ENCODE measurements at places on chromosomes 4 and X.

DNA sequence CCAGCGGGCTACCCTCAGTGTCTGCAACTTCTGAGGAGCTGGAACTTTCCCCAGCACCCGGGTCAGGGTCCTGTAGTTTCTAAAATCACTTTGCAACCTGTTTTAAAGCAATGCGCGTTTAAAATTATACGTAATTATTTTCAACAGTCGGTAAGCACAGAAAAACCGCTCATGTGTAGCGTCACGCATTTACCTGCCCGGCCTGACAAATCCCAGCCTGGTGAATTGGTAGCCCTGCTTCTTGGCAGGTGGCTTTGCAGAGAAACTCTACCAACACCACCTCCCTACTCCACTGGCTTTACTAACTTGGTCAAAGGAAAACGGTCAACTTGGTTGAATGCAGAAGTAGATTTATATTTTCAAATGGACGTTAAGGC is 640 bp downstream of the BANK1 start:
- DNase-seq: no peak

DNA sequence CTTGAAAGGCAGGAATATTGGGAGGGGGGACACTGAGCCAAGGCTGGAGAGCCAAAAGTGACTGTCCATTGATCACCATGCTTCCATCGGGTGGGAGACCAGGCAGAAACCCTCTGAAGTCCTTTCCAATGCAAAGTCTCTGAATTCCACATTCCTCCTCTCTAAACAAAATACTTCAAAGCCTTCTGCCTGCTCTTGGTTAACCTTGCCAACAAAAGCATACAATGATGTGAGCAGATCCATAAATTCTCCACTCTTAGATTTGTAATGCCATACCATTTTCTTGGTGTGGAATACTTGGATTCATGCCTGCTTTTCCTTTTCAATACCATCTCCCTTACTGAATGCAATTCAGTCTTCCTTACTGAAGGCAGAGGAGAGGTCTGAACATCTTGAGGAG is 74.1 kb upstream of the FAM9B start:
- DNase-seq: no peak

DNA sequence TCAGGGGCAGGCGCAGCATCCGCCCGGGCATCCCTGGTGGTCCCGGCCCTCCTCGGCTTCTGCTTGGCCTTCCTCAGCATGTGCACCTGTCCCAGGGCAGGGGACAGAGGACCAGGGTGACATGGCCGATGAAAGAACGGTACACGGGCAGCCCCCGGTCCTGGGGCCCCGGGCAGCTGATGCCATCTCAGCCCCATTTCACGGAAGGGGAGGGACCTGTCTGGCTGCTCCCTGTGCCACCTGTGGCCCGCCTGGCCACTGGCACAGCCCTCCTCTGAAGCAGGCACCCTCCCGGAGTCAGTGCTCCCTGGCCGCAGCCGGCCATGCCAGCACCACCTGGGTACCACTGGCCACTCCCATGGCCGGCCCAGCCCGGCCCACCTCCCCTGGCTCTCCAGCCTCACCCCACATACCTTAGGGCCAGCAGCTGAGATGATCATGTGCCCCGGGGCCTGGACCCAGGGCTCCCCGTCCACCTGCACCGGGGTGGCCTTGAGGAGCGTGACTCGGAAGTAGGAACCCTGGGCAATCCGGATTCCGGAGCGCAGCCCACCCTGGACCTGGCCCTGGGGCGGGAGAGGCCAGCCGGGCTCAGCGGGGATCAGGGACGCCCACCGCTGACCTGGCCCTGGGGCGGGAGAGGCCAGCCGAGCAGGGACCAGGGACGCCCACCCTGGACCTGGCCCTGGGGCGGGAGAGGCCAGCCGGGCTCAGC is 12.6 kb downstream of the DGKQ start:
- DNase-seq: no peak

GRCh38 chr4:163758032-163758431 is 263.5 kb downstream of the TMA16 start:
- no peak for DNase-seq

GRCh38 chrX:40290517-40290916 is 192.8 kb upstream of the BCOR start:
- DNase-seq: no peak

GRCh38 chr4:58093352-58093751 is 983.2 kb upstream of the IGFBP7 start:
- no peak for DNase-seq

DNA sequence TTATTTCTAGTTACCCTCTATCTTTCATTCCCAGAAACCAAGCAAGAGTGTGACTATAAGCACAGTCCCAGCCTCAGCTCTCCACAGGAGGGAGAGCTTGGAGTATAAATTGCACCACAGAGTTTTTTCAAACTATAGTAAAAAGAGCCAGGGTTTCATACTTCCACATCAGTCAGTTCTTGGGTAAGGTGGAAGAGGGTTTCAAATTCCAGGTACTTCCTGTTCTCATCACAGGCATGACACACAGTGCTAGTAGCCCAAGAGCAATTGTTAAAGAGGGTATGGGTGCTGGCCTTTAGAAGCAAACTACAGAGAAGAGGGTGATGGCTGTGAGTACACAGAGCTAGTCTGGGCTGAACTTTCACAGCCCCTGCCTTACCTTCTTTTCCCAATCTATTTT is 5.7 kb upstream of the IL1RAPL1 start:
- DNase-seq: no peak

- DNase-seq: no peak
Measured at GRCh38 chr4:152935631-152936445, at the start of gene FHDC1. Gene FHDC1 (plus strand): TSS chr4:152936323. CDS start chr4:152943058, 6,735 bp downstream.

GRCh38 chr4:156949373-156949814 is 22.2 kb downstream of the PDGFC start:
- DNase-seq: no peak

GRCh38 chrX:29862126-29862677 is 353.2 kb upstream of the MAGEB2 start:
- no peak for DNase-seq

DNA sequence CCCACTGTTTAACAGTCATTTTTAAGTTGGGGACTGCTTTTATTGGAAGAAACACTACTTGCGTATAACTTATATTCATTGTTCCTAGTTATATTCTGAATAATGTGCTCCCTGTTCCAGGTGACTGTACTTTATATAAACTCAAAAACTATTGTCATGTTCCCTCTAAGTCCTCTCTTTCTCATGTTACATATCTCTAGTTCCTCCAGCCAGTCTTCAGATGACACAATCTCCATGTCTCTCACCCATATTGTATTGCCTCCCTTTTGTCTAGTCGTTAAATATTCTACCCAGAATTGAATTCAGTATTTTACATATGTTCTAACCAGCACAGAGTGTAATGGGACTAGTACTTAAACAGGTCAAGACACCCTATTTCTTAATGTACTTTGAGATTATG is 5.3 kb downstream of the VAMP7 start:
- no peak for DNase-seq

DNA sequence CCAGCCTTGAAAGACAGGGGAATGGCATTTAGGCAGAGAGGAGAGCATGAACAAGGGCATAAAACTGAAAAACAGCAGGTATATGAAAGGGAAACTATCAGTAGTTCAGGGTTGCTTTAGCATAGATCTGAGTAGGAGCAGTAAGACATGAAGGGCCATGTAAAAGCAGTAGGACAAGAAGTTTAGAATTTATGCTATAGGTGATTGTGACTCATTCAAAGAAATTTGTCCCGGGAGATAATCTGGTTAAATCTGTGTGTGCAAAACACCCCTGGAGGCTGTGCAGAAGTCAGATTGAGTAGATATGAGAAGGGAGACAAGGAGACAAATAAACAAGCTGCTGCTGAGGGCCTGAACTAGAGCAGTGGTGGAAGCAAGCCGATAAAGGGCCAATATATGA is 109.1 kb upstream of the BMP3 start:
- no peak for DNase-seq

- no peak for DNase-seq
Measured at GRCh38 chrX:1676866-1677265, 62.0 kb downstream of the ASMT start.

DNA sequence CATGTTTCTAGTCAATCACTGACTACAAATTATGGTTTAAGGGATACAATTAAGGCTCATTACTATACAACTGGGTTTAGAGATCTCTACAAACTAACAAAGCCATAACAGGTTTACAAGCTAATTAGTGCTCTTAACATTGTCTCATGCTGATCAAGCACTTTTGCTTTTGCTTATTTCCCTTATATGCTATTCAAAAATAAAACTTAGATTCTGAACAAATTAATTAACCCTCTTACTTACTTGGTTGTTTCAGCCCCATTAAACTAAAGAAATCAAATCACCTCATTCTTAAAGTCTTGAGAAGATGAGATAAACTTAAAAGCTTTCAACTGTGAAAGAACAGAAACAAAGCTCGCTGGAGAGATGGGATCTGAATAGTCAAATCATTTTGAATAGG is 2024.5 kb upstream of the ADGRL3 start:
- no peak for DNase-seq

DNA sequence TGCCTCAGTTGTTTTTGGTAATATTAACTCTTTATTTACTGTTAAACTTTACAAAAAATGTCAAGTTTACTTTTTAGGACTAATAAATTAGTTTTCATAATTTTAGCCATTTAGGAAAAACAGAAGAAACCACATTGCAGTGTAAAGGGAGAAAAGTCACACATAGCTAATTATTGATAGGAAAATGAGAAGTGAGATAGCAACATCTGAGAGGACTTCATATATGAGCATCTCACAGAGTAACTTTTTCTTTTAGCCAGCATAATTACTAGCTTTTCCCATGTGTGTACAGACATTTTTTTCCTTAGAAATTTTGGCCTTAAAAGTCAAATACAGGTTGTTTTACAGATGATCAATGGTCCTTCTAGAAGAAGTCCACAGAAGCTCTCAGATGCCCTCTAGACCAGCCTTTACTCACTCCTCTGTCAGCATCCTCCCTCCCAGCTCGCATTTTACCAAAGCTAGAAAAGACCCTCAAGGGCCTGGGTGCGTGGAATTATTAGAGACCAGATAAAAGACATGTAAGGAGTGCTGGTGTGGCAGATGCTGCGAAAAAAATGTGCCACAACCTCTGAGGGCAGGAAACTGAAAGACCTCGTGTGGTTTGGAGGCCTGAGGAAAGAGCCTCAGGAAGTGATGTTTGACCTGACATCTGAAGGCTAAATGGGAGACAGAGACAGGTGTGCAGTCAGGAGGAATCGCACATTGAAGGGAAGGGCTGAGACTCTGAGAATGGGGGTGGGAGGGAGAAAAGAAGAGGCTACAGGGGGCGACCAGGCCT is 156.9 kb downstream of the CBR4 start:
- no peak for DNase-seq

All from NCI-H2081 treated with DMSO at 0.1 percent for 48 hours (cell line).